ENCODE measurements at places on chromosomes 5 and 9.

- DNase-seq = no peak
Measured at GRCh38 chr5:35430381-35431162, 187.1 kb upstream of the SPEF2 start.

- no peak for DNase-seq
Measured at GRCh38 chr5:17256839-17257238, 39.4 kb downstream of the BASP1 start.

DNA sequence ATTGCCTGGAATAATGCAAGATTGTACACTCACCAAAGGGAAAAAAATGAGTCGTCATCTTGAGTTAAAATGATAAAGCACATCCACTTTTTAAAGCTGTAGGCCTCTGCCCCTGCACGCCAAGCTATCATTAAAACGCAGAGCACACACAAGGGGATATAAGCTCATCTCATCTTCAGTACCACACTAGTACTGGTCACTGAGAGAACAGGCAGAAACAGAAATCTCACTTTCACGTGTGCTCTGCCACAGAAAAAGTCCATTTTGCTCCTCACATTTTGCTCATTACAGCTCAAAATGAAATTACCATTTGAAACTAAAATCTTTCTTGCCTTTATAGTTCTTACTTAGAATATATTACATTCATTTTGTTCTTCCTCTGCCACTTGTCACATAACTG lies 99.2 kb upstream of the SLC30A5 start:
- no peak for DNase-seq

GRCh38 chr9:33184963-33185362 lies 17.8 kb upstream of the B4GALT1 start:
- no peak for DNase-seq

GRCh38 chr5:132209131-132209530 lies 18.5 kb downstream of the P4HA2 start:
- no peak for DNase-seq

- DNase-seq = no peak
Measured at GRCh38 chr9:77588271-77588937, 59.7 kb downstream of the GNA14 start.

DNA sequence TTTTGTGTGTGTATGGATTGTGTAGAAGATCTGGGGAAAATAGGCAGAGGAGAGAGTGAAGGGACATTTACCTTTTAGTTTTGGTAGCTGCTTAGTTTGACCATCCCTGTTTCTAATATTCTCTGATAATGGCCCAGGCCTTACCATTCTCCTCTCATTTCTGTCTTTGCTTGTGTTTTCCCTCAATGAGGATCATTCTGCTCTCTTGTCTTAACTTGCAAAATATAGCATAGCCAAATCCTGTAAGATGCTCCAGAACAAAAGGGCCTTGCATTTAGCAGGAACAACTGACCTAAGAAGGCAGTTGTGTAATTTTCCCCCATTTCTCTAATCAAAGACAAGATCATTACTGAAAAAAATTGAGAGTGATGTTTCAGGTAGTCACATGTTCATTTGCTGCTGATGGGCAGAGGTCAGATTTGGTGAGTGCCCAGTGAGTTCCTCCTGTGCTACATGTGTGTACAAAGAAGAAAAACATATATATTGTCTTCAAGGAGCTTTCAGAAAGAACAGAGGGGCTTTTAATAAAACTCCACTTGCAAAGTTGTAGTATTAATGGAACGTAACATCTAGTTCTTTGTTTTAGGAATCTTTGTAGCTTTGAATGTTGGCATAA lies 139.5 kb downstream of the KDM4C start:
- DNase-seq = no peak

DNA sequence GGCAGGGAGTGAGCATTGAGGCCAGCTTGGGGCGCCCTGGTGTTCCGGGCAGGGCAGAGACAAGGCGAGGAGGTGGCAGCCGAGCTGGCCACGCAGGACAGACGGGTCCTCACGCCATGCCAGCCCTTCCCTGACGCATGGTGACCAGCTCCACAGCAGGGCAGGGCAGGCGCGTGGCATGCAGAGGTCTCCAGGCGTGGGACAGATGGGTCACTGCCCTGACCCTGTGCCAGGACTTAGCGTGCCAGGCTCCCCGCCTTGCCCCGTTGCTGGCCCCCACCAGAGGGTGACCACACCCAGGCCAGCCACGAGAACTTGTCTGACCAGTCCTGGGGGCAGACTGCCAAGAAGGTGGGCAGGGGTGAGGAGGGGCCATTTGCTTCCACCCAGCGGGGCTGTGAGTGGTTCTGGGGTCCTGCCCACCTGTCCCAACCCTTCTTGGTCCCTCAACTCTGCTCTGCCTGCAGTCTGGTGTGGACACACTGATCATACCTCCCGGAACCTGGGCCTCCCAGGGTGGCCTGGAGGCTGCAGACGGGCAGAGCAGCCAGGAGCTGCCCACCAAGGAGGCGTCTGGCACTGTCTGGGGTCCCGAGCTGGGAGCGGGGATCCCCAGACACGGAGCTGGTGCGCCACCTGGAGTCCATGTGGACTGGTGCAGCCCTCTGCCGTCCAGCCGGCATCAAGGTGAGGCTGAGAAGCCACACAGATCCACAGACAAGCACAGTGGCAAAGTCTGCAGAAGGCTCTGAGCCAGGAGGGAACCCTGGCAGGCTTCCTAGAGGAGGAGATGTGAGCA lies at the start of gene RNF224:
TSS of gene RNF224 (plus strand) at position 449 of the 799 bp plus-strand sequence. CDS start 834 bp downstream, outside the sequence.
- DNase-seq = peak; percentile 73

- no peak for DNase-seq
Measured at GRCh38 chr5:148416921-148417320, 33.2 kb downstream of the FBXO38 start.

- DNase-seq = no peak
Measured at GRCh38 chr5:178690208-178690607, 40.3 kb downstream of the ZNF354A start.

- peak; percentile 73 for DNase-seq
Measured at GRCh38 chr9:97237951-97238889, 69.2 kb upstream of the CCDC180 start.

- DNase-seq = no peak
Measured at GRCh38 chr9:92463984-92464383, 18.3 kb downstream of the ASPN start.

DNA sequence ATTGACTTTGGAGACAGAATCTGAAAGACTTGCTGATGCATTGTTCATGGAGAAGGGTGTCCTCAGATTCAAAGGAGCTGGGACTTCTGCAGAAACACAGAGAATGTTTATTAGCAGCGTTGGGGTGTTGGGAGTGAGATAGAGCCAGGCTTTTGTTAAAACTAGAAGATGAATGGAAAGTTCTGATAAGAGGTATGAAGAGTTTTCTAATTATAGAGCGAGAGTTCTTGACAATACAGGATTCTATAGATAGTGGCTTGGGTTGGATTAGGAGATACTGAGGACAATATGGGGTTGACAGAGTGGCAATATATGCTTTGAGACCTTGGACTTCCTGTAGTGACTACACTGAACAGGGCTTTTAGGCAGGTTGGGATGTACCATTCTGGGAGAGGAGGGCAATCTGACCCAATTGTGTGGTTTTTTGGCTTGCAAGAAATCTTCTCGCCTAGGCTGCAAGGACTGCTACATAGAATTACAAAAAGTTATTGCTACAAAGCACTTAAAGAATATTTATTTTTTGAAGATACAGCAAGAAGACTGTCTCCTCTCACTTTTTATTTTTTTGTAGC lies 83.1 kb downstream of the FER start:
- no peak for DNase-seq

DNA sequence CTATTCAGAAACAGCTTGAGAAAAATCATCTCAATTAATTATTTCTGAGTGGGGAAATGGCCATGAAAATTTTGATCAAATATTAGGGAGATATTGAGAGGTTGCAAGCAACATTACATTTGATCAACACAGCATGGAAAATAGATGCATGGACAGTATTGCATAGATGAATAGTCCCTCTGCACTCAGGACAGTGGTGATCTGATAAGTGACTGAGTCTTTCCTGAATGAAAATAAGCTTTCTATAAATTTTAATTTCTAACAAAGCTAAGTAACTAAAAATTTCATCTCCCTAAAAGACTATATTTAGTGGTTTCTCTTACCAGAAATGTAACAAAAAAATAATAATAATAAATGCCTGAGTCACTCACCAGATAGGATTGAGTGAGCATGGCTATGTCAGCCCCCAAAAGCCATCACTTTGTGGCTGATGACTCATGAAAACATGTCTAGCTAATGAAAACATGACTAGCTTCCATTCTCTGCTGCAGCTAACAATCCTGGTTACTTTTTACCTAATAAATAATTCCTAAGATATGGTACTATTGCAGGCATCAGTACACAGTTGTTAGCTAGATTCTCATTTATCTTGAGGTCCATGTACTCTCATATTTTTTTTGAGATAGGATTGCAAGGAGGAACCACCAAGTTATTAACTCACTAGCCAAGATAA lies 1294.8 kb upstream of the ACO1 start:
- DNase-seq = no peak

DNA sequence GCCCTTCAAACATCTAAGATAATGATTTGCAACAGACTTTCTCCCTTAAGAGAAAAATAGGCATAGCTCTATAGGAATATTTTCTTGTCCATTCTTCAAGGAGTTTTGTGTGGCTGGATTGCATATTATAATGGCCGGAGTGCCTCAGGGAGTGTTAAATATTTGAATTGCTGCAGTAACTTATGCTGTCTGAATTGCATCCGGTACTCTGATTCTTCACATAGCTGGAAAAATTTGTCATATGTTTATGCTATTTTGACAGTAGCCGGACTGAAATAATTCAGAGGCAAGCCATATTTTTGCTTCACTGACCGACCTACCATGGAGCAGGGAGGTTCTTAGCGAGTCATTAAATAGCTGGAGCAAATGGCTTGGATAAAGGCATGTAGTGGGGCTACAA lies 621.0 kb downstream of the ACTL7B start:
- DNase-seq = no peak

GRCh38 chr5:18764161-18764560 lies 1129.9 kb downstream of the TAF11L14 start:
- no peak for DNase-seq

- DNase-seq = no peak
Measured at GRCh38 chr9:82893549-82893948, 169.4 kb downstream of the RASEF start.

GRCh38 chr5:10532421-10532820 lies 31.4 kb upstream of the ANKRD33B start:
- DNase-seq = no peak

GRCh38 chr9:69028754-69029153 lies 6.8 kb upstream of the FXN start:
- DNase-seq = peak; percentile 13

DNA sequence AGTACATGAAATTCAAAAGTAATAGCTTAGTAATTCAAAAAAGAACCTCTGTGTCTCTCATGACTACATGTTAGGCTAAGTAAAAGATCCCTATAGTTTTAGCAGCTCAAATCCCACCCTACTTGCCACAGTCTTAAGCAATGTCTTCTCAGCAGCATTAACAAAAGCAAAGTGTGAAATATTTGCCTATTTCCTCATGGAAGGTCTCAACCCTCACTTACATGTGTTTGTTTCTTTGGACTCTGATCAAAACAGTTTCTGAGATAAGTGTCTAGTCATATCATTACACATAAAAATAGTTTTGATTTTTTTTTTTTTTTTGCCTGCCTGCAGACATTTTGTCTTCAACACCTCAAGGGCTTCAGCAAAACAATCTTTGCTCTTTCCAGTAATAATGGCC lies 310.5 kb downstream of the CETN3 start:
- DNase-seq = no peak

DNA sequence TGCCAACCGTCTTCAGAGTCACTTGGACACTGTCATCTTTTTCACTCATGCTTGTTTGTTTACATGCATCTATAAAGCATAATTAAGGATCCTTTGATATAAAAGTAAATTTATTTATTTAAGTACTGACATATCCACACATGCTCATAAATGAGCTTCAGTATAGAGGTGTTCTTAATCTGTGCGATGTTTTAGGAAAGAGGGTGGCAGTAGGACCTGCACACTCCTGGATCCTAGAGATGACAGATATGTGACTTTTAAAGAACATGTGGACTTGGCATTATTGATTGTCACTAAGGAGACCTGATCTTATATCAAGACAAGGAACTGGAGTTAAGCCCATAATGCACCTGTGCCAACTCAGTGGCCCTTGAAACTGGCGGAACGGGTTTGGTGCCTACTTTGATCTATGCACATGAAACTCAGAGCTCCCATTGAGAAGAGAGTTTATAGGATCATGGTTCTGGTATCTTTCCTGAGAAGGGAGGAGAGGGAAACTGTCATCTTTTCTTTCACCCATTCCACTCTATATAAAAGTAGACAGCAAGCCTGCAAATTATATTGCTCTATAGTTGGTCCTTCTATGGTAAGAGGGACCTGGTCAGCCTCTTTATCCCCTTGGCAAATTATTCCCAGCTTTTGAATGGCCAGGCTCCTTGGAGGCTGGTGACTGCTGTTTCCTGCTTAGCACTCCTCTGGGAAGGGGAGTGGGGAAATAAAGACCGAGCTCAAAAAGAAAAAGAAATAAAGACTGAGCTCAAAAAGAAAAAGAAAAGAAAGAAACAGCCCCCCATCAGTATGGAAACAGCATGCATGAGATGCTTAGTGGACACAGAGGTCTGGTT lies 57.8 kb upstream of the LIFR start:
- DNase-seq = no peak

DNA sequence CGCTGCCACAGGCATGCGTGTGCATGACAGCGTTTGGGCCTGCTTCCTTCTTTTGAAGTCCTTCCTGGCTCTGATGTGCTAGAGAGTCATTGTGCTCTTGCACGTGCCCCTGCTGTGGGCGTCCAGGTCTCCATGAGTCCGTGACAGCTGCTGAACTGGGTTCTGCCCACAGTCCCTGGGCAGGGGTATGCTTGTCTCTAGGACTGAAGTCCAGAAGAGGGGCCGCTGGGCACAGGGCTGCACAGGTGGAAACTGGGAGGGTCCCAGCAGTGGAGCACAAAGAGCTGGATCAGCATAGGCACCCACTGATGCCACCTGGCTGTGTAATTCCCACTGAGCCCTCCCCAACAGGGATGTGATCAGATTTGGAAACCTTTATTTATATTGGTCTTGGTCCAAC lies 169.4 kb downstream of the IRX2 start:
- DNase-seq = no peak

GRCh38 chr5:112793201-112793600 lies 55.5 kb downstream of the APC start:
- no peak for DNase-seq

DNA sequence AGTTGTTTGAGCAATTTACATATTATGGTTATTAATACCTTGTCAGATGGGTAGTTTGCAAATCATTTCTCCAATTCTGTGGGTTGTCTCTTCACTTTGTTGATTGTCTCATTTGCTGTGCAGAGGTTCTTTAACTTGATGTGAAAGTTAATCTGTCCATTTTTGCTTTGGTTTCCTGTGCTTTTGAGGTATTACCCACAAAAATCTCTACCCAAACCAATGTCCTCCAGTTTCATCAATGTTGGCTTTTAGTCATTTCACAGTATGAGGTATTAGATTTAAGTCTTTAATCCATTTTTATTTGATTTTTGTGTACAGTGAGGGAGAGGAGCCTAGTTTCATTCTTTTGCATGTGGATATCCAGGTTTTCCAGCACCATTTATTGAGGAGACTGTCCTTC lies 82.4 kb downstream of the MRPS30 start:
- DNase-seq = no peak

- DNase-seq = no peak
Measured at GRCh38 chr9:16205455-16205854, 652.6 kb downstream of the CCDC171 start.

Data from stimulated activated CD8-positive, alpha-beta memory T cell treated with anti-CD3 and anti-CD28 coated beads, Interleukin-15, amount 100 ng/mL, for 48 hours (primary cell).